Mammary microvascular endothelial cell (primary cell): ENCODE measurements at places on chromosomes 13 and 19. TPM values are rescaled to one million over a fixed set of nuclear protein-coding genes. Genes with fewer than 3 reads are reported as not detected.

Gene VAV1
- total RNA-seq, result not detected in 2 replicates

Gene CYP2B6
- not detected in 2 replicates for total RNA-seq

Gene CRLF1
- 0.53 and 0.69 TPM in 2 replicates for total RNA-seq

Gene CGB2
- total RNA-seq, result not detected in 2 replicates

Gene ELANE
- total RNA-seq, result not detected in 2 replicates

Gene DENND1C
- total RNA-seq, result not detected in 2 replicates

Gene GNA15
- total RNA-seq, result 0.44 TPM in 1 of 2 replicates, not detected in the other

Gene CEP89
- 22.8 and 35.0 TPM in 2 replicates for total RNA-seq
